ENCODE measurements at places on chromosomes 16 and 17.

DNA sequence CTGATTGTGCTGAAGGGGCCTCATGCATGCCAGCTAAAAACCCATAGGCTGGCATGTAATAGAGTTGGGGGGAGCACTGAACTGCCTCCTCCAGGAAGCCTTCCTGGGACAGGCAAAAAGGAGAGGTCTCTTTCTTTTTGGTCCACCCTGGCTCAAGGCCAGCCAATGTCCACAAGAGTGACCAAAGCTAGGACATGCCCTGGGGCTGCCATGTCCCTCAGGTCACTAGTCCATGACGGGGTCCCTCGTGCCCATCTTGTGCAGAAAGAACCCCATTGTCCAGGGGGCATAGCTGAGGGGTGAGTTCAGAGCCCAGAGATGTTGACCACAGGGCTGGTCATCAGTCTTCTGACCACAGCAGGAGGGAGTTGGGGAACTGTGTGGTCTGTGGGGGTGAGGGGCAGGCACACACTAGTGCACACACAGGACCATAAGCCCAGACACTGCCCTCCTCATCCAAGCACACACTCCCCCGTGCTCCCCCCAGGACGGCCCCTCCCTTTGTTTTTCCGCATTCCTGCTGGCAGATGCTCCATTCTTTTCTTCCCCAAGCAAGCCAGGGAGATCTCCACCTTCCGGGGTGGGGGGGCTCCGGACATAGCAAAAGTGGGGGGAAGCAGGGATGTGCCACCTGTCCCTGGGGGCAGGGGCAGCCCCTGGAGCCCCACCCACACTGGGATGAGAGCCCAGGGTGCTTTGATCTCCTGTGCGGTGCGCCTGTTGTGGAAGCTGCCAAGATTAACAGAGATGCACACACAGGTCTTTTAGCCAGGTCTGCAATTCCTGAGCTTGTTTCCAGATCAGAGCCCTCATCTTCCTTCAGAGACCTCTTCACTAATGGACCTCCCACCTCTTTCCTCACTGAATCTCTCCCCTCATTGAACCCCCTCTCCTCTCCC is 25.2 kb upstream of the PHB1 start:
- DNase-seq: no peak

- DNase-seq: no peak
Measured at GRCh38 chr17:41444640-41445039, 3.9 kb upstream of the KRT38 start.

DNA sequence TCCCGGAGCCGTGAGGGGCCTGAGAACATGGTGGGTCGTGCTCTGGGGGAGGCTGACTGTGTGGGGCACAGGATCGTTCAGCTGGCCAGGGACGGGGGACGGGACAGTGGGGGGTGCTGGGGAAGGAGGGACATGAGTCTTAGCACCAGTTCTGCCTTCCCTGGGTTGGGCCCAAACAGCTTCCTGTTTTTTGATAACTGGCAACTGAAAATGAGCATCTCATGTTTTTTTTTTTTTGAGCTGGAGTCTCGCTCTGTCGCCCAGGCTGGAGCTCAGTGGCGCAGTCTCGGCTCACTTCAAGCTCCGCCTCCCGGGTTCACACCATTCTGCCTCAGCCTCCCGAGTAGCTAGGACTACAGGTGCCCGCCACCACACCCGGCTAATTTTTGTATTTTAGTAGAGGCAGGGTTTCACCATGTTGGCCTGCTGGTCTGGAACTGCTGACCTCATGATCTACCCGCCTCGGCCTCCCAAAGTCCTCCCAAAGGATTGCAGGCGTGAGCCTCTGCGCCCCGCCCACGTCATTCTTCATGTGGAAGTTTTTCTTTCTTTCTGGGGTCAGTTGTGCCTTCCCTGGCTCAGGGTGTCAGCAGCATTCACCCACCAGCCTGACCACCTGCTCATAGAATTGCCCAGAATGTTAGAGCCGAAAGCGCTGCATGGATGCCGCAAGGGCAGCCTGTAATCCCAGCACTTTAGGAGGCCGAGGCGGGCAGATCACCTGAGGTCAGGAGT is 6.4 kb downstream of the ASPSCR1 start:
- no peak for DNase-seq

- DNase-seq: no peak
Measured at GRCh38 chr17:70073799-70074198, 1.2 kb upstream of the KCNJ16 start.

DNA sequence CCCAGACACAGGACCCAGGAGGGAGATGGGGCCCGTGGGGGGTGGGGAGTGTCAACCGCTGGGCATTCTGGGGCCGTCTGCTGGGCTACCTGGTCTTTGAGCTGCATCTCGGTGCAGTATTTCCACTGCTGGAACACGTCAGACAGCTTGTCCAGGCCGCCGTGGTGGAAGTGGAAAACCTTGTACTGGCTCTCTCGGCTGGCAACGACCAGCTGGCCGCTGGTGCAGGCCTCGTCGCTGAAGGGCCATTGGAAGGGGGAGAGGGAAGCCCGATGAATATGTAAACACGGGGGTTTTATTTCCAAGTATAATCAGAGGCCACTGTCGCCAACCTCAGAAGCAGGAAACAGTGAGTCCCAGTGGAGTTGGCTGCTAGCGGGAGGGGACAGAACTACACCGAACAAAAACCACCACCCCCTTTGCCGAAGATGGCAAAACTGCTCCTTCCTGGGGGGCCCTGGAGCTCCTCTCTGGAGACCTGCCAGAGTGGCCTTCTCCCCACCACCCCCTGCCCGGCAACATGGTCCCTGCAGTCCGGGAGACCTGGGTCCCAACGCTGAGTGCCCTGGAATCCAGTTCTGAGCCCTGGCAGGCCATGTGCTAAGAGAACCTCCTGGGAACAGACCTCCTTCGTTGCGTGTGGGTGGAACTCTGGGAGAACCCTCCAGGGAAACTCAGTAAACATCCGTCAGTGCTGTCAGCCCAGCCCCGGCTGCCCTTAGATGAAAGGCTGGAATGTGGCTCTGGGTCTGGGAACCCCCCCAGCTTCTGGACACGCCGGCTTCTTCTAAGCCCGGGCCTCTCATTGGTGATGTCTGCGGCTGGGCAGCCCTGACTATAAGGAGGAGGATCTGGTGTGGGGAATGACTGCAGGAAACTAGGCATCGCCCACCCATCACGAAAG is 84.1 kb downstream of the TBC1D16 start:
- DNase-seq: no peak

GRCh38 chr17:64004218-64004770 is 6.1 kb downstream of the PRR29 start:
- no peak for DNase-seq

DNA sequence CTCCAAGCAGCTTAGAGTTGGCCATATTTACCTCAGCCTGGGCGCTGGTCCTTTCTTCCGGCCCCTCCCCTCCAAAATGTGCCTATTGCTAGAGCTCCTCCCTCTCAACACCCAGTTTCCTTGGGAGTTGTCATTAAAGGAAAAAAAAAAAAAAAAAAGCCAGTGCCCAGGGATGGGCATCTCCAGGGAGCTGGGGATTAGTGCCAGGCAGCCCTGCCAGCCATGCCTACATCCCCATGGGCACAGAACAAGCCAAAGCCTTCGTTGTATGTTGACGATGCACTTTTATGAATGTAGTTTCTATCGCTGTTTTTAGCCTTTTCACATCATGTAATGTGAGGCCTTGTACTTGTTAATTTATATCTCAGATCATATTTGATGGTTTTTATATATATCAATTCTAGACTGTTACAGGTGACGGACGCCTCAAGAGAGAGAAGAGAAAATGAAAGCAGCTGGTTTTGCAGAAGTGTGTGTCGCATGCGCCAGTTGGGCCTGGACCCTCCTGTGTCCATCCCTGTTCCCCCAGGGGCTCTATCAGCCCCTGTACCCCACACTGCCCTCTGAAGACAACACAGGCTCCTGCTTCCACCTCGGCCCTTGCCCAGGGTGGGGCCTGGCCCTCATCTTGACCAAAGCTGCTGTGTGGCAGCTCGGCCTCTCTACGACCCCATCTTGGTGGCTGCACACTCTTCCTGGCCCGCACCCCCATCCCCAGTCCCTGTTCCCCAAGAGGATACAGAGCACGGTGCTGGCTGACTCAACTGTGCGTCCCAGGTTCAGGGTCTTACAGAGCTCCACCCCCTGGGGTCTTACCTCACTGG is 4.8 kb downstream of the LIMD2 start:
- no peak for DNase-seq

- DNase-seq: no peak
Measured at GRCh38 chr16:55622272-55622671, 33.5 kb upstream of the SLC6A2 start.

GRCh38 chr16:61858988-61859387 is 177.2 kb downstream of the CDH8 start:
- no peak for DNase-seq

- no peak for DNase-seq
Measured at GRCh38 chr17:49705254-49705653, 2.5 kb downstream of the SLC35B1 start.

DNA sequence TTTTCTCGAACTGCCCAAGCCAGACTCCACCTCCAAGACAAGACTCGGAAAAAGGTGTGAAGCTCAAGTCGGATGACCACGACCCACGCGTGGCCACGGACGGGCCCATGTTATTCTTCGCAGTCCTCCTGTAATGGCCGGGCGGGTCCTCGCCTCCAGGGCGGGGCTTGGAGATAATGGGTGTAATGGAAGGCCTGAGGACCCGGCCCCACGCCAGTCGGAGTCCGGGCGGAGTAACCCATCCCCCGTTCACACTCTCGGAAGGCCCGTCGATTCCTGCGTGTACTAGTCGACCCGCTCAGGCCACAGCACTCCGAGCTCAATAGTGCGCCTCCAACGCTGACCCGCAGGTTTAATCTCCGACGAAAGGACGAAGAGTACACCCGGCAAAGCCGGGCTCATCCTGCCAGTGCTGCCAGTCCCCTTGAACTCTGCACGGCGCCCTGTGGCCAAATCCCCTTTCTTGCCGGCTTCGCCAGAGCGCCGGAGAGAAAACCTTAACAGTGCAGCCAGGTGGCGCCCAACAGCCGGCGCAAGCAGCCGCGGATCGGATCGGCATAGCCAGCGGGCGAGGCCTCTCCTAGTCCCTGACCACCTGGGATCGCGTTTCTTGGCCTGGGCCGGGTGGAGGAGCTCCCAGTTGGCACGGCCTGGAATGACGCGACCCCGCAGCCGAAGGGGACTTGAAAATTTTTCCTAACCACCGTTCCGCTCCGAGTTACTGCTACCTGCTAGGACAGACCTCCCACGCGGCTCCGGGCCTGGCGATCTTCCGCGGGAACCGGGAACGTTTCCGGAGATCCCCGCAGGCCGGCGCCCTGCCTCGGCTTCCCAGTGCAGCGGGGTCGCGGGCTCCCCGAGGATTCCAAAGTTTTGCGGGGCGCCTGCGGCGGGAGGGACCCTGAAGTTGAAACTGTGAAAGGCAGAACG is 762.0 kb downstream of the KCNJ18 start:
- DNase-seq: no peak

GRCh38 chr17:80029258-80029974 is 6.3 kb downstream of the TBC1D16 start:
- DNase-seq: no peak

GRCh38 chr16:9099131-9099625 is 7.7 kb downstream of the HAPSTR1 start:
- no peak for DNase-seq

GRCh38 chr17:82844796-82845162 is 5.0 kb upstream of the ZNF750 start:
- no peak for DNase-seq

DNA sequence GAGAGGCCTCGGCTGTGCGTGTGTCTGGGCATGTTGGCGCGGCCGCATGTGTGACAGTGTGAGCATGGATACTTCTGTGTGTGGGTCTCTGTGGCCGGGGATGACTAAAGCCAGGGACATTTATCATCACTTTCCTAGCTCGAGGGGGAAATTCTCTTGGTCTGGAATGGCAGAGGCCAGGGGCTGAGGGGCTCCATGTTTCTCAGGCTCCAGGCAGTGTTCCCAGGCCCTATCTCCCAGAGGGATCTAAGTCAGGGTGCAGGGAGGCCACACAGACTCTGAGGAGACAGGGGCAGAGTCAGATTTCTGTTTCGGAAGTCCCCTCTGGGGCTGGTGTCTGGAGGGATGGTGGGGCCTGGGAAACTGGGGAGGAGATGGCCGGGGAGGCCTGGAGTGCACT is 23.7 kb upstream of the SPNS2 start:
- DNase-seq: no peak

GRCh38 chr17:41553987-41554680 is 17.7 kb downstream of the KRT9 start:
- DNase-seq: no peak

DNA sequence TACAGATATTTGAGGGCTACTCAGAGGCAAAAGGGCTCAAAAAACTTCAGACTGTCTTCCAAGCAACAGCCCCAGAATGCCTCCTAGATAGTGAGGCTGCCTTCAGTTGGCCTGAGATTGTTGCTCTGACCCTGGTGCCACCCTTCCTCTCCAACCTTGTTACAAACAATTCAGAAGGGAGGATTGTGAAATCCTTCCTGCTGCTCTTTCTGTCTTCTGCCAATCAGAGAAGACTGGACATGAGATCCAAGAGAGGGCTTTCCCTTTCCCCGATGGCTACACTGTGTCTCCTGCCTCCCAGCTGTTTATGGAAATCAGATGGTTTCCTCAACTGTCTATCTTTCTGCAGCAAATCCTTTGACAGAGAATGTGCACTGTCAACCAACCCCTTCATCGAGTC is 419.9 kb downstream of the CDH13 start:
- no peak for DNase-seq

DNA sequence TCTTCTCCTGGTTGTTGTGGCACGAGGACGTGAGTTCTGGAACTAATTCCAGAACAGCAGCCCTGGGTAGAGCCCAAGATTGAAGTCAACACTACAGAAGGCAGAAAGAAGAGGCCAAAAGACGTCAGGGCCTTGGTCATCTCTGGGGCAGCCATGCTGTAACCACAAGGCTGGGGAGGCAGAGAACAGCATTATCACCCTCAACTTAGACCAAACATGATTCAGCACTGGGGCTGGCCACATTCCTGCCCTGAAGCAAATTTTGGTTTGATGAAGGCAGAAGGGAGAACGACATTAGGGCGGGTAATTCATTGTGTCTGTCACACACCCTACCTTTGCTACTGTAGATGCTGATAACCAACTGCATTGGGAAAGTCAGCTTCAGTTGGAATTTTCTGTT is 9.7 kb upstream of the ALOX15B start:
- DNase-seq: no peak

DNA sequence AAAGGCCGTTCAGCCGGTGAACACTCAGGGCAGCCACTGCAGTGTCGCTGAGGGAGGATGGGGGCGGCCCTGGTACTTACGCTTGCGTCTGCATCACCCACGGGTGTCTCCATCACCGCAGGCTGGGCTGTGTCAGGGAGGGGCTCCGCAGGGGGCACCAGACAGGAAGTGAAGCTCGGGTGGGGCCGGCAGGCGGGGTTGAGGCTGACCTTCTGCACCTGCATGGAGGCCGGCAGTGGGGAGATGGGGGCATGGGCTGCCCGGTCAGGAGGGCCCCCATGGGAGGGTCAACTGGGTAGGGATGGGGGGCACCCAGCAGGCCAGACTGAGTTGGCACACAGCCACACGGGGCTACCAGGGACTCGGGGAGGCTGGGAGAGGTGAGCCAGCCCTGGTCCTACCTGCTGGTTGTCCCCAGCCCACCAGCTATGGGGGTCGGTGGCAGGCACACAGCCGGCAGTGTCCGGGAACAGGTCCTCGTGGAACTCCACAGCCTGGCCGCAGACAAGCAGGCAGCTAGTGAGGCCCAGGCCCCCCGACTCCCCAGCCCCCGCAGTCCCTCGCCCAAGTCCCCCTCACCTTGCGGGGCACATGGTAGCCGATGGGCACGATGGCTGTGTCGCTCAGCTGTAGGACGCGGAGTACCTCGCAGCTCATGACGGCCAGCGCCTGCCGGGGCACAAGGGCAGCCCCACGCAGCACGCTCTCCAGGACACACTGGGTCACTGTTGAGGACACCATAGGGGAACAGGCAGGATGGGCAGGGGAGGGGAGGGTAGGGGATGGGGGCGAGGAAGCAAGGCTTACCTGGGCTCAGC is 7.2 kb upstream of the VASN start:
- DNase-seq: no peak

GRCh38 chr17:47875011-47875985 is 20.7 kb upstream of the SP2 start:
- DNase-seq: no peak

Measured in stimulated activated CD8-positive, alpha-beta memory T cell treated with anti-CD3 and anti-CD28 coated beads, Interleukin-7, amount 100 ng/mL, for 4 hours (primary cell).